ENCODE measurements at places on chromosomes 12 and 14.

DNA sequence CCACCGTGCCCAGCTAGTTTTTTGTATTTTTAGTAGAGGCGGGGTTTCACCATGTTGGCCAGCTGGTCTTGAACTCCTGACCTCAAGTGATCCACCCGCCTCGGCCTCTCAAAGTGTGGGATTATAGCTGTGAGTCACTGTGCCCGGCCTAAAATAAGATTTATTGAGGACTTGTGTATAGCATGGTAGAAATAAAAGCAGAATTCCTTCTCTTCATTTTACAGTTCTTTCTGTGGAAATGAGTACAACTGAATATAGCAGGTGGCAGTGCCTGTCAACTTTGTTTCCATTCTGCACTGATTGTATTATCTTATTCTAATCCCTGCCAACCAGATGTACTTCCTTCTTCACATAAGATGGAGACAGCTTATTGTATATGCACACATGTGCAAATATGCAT is 41.0 kb downstream of the DIP2B start:
- DNase-seq: no peak

- DNase-seq: no peak
These were observed 5.1 kb downstream of the ADCY4 start for GRCh38 chr14:24329736-24330135.

GRCh38 chr12:98669751-98670150 is 24.7 kb downstream of the APAF1 start:
- no peak for DNase-seq

GRCh38 chr12:82461836-82462235 is 103.5 kb downstream of the METTL25 start:
- DNase-seq: no peak

GRCh38 chr14:99545586-99545985 is 58.4 kb downstream of the CCDC85C start:
- no peak for DNase-seq

- DNase-seq: no peak
These were observed 739.0 kb upstream of the TBX3 start for GRCh38 chr12:115422845-115423545.

- DNase-seq: no peak
These were observed 29.6 kb downstream of the A2M start for GRCh38 chr12:9086087-9086486.

- peak; percentile 65 for DNase-seq
These were observed 54.2 kb downstream of the RPAP3 start for GRCh38 chr12:47651368-47652254.

DNA sequence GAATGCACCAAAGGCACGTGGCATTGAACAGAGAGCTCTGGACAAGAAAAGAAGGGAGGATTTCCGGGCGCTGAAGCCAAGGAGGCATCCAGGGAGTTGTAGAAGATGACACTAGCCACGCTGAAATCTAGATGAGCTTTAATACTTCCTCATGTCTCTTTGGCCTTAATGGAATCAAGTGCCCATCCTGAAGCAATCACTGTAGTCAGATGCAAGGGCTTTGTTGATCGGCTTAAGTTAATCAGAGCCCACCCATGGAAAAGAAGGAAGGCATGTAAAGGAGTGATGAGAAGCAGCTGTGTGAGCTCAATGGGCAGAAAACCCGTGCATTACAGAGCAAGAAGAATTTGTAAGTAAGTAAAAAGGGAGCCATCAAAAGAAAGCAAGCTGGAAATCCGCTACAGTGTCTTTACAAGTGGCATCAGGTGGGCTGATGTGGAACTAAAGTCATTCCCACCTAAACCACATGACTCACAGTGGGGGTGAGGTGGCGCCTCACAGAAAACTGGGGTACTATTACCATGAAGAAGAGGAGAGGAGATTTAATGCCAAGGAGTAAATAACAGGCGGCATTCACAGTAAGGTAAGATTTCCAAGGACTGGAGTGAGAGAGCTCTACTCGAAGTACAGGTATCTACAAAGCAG is 48.4 kb downstream of the NDUFA12 start:
- DNase-seq: no peak

DNA sequence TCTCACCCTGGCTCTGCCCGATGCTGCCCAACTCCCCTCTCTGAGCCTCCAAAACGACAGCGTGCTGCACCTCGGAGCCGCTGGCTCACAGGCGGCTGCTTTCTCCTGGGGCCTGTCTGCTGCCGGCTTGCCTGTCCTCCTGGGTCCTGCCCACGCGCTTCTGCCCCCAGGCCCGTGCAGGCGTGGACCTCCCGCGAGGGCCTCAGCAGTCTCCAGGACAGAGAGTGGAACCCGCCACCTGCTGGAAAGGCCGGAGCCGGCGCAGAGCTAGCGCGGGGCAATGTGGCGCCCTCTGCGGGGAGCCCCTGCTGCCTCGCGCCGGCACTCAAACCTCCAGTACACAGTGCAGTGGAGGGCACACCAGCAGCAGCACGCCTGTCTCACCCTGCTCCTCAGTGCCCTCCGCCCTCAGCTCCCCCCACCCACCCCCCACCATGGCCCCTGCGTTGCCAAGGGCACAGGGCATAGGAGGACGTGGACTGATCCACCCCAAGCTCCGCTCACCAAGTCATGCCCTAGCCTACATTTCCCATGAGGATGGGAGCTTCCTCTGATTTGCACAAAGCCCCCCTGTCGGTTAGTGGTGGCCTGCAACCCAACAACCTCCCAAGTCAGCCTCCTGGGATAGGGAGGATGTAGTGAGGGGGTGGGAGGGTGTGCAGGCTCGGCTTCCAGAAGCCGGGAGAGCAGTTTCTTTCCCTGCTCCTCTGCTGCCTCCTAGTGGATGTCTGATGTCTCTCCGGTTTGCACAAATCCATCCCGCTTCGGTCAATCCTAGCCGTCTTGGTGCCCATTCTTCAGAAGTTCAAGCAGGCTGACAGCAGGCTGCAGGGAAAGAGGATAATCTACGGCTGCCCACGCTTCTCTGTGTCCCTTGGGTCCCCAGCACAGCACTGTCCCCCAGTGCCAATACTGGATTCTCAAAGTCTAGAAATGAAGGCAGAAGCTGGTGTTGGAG is 25.2 kb downstream of the KRT8 start:
- DNase-seq: peak; percentile 97

- DNase-seq: no peak
These were observed 22.8 kb downstream of the CPM start for GRCh38 chr12:68910128-68910527.

DNA sequence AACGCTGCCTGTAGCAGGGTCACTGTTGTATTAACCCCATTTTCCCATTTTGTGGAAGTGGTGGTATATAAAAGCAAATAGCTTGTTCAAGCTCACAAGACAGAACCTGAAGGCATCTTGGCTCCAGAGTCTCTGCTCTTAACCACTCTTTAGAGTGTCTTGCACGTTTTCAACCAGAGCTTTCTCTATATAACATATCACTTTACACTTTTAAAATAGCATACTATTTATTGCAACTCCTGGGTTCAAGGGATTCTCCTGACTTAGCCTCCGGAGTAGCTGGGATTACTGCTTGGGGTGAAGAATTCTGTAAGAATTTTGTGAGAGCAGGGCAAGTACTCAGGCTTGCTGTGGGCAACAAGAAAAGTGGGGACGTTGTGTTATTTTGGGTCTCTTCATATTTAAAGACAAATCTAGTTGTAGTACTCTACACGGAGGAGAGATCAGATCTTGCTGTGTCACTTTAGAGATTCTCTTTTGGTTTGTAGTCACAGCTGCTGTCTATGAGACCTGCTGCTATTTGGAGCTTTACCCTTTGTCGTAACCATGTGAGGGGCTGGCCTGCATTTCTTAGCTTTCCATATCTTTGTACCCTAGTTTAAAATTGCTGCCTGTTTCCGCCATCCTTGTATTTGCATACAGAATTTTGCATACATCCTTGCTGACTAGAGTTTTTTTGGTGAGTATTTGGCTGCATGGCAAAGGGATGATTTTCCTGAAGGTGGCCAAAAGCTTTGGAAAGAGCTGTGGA is 40.7 kb downstream of the WDR20 start:
- no peak for DNase-seq

DNA sequence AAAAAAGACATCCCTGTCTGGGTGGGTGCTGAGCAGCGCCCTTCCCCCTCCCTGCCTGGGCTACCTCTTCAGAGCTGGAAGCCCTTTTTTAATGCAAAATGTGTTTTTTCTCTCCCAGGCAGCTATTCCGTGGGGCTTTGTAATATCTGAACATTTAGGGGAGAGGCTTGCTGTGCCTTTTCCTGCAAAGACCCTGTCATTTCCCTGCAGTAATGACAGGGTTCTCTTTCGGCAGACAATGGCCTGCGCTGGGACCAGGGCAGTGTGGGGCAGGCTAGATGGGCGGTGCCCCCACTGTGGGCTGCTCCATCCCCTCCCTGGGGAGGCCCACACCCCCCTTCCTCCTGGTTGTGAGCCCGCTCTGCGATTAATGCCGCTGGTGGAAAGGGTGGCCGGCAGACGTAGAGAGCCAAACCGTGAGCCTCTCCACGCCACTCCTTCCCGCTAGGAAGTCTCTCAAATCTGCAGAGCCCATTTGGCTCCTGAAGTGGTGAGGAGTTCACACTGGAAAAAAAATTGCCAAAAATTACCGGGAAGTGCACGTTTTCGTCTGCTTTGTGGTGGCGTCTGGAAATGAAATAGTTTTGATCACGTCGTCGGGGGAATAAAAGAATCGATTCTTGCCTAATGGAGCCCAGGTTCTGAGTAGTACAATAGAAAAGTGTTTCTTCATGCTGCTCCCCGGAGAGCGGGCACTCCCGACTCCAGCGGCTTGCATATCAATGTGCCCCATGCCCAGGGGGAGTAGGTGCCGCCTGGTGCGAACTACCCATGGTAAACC is 31.5 kb downstream of the KIF26A start:
- DNase-seq: no peak

GRCh38 chr12:93073324-93073723 is 144.2 kb upstream of the EEA1 start:
- DNase-seq: no peak

- DNase-seq: no peak
These were observed 211.3 kb downstream of the ALG10 start for GRCh38 chr12:34233618-34234017.

GRCh38 chr12:54404061-54405004 is 14.7 kb downstream of the ITGA5 start:
- DNase-seq: peak; percentile 84

DNA sequence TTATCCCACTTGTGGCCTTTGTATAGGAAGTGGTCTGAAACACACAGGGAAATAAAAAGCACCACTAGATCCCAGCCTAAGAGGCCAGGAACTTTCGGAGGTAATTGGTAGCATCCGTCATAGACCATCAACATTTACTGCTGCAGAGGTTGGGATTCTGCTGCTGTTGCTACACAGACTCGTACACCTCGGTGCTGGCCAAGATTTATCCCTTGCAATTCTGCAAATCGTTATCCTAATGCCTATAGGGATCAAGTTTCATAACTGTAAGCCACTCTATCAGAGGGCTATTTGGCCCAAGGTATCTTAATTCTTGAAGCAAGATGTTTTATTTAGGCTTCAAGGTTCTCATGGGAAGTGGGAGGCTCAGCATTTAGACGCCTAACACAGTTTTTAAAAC is 913.6 kb downstream of the GALC start:
- no peak for DNase-seq

- DNase-seq: no peak
These were observed 1.2 kb downstream of the ZBTB25 start for GRCh38 chr14:64502456-64502855.

- DNase-seq: no peak
These were observed at the start of gene KRT84 for GRCh38 chr12:52385226-52385702. Gene KRT84 (minus strand): TSS chr12:52385652. CDS start chr12:52385585, 67 bp downstream.

DNA sequence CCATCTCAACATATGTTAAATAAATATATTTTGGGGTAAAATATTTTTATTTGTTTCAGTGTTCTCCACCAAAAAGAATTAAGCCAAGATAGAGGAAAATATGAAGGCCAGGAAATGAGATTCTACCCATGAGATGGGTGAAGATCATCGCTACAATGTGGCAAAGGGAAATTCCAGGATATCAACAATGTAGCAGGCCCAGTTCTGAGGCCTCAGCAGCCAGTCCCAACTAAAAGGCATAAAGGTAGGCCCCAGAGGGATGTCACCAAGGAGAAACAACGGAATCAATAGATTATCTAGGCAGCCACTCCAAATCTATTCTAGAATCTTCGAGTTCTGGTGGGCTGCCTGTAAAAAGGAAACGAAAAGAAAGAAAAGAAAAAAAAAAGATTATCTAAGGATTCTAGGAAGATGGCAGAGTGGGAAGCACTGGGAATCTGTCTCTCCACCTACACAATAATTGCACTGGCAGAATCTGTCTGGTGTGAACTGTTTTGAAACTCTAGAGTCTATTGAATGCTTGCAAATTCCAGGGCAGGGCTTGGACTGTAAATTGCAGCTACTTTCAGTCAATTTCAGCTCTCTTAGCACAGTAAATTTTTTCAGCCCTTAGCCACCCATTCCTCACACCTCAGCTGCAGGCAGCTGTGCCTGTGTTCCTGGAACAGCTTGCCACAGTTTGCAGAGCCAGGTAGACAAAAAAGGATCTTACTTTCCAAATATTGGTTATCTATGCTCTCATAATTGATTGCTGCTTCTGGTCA is 33.1 kb upstream of the MMP19 start:
- DNase-seq: no peak

DNA sequence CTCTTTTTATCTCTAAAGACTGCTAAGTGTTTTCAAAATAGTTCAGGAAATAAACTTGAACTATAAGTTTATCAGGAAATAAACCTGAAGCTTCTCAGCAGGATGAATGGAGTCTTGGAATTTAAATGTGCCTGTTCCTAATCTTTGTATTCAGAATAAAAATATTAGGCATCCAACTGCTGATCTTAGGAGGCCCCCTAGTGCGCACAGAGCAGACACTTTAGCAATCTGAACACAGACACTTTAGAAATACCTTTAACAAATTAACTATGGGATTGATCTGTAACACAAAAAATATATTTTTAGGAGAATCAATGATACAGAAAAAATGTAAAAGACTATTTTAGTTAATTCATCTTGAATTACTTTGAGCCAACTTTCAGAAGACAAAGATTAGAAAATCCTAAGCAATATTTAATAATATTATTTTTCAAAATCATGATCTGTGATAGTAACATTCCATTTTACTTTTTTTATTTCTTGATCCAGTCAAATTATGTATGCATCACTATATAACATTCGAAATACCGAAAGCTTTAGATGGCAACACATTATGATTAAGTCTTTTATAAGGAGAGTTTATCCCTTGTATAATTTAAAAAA is 80.9 kb downstream of the SLC41A2 start:
- DNase-seq: no peak

All from H9 (cell line).